Lower lobe of right lung (tissue), 2 donors: ENCODE measurements at places on chromosomes 16 and 17. TPM values are rescaled to one million over a fixed set of nuclear protein-coding genes. Genes with fewer than 3 reads are reported as not detected.

The KRTAP2-3 gene
- not detected for total RNA-seq

The GLP2R gene
- 3.4 TPM for total RNA-seq

The ARRB2 gene
- 201 TPM for total RNA-seq

The GPRC5B gene
- 15.4 TPM for total RNA-seq
